Stimulated activated CD8-positive, alpha-beta memory T cell treated with anti-CD3 and anti-CD28 coated beads, Interleukin-7, amount 100 ng/mL, for 4 hours (primary cell): ENCODE measurements at places on chromosomes 11 and 22.
A peak's percentile ranks its signal among the peaks of the same experiment; 100 is the strongest.

- DNase-seq, result no peak
Observed at GRCh38 chr11:5488798-5489399, 414 bp downstream of the OR52D1 start.

GRCh38 chr22:39514373-39514973 lies 5.9 kb upstream of the ATF4 start:
- DNase-seq, result no peak

DNA sequence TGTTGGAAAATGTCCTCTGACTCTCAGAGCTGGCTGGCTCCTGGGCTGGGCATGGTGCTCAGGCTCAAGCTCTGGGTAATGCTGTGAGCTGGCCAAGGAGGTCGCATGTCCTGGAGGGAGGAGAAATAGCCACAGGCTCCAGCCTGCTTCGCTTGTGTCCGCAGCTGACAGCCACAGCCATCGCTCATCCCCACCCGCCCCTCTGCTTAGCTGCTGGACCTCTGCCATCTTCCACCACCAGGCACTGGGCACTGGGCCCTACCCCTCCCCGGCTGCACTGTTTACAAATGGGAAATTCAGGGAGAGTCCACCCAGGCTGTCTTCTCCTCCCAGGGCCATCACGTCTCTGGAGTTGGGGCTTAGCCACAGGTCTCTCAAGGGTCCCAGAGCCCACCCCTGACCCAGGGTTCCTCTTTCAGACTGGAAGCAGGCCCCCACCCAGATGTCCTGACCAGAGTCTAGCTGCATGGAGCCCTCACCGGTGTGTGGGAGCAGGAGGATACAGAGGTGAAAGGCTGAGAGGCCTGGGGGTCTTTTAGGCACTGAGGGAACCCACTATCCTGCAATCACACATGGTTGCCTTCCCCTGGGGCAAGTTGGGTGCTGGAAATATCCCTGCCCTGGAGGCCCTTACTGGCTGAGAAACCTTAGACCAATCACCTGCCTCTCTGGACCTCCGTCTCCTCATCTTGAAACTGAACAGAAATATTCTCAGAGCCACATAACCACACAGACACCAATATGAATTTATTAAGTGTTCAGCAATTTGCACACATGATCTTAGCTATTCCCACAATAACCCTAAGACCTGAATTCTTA lies 62.7 kb downstream of the CD82 start:
- DNase-seq, result no peak

DNA sequence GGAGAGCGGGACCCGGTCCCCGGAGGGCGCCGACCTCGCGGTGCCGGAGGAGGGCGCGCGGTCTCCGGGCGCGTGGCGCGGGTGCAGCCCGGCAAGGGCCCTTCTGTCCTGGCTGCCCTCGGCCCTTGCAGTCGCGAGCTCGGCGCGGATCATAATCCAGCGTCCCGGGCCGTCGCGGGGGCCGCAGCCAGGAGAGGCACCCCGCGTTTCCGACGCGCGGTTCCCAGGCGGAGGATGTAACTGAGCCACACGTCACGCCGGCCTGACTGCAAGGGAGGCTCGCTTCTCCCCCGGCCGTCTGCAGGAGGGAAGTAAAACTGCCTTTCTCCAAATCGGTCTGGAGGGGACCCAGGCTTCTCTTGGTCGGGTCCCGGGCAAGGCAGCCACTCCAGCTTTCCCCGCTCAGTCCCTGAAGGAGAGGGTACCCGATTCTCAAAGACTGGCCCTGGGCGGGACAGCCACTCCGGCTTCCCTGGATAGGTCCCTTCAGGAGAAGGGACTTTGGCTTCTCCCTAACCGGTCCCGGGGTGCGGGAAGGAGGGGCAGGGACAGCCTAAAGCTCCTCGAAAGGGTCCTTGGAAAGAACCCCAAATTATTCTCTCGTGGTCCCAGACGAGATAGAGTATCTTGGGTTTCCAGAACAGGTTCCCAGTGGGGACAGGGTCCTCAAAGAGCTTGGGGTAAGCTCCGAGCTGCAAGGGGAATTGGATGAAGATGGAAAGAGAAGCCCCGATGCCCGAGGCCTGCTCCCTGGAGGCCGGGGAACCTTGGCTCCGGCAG lies 836 bp downstream of the SPON1 start:
- DNase-seq, result no peak

DNA sequence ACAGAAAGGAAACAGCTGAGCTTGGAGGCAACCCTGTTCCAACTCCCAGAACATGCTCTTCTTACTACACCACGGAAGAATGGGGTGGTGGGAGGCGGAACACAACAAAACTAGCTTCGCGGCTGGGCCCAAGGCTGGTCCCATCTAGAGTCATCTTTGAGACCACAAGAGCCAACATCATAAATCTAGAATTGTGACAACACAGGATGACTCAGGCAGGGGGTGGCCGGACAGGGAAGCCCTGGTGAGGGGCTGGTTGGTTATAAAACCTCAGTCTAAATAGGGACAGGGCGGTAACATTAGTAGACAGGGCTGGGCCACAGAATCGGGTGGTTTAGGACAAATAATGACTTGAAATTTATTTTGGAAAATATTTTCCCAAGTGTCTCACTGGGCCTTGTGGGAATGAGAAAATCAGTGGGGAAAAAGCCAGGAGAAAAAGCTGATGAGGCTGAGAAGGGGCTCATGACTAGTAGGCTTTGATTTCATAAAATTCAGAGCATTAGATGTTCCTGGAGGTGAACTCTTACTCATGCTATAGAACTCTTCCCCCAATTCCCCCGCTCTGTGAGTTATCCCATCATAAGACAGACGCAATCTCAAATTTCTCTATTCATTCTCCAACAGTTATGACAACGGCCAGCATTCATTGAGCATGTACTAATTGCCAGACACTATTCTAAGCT lies 151.8 kb upstream of the TIMP3 start:
- DNase-seq, result no peak

- no peak for DNase-seq
Observed at GRCh38 chr11:9651899-9652748, 11.8 kb upstream of the SWAP70 start.

GRCh38 chr11:65766535-65766934 lies 14.2 kb downstream of the AP5B1 start:
- DNase-seq, result no peak

DNA sequence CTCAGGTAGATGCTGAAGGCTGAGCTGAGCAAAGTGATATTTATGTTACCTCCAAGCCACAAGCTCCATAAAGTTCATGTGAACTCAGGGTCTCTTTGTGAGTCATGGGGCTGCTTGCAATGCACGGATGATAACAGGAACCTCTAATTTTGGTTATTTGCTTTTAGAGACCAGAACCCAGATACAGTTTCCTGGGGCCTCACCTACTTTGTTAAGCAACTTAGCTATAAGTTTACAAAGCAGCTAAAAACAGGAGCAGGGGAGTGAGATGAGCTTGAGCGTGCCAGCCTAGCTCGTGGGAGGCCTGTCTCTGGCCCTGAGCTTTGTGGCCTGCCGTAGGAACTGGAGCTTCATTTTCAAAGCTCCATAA lies 29.2 kb downstream of the SREBF2 start:
- DNase-seq, result peak; percentile 27

DNA sequence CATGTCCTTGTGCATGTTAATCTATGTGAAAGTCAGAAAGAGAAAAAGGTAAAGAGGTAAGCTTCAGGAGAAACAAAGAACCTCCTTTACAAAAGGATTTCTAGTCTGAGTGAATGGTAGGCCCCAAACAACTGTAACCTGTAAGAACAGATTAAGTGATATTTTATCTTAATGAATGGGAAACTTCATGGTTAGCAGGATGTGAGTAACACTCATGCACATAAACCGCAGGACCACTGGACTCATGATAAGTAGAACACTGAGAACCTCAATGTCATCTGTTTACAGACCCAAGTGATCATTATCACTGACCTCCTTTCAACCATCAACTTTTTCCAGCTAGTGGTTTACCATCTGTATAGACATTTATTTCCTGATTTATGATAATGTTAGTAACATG lies 19.9 kb downstream of the OR8G5 start:
- no peak for DNase-seq

DNA sequence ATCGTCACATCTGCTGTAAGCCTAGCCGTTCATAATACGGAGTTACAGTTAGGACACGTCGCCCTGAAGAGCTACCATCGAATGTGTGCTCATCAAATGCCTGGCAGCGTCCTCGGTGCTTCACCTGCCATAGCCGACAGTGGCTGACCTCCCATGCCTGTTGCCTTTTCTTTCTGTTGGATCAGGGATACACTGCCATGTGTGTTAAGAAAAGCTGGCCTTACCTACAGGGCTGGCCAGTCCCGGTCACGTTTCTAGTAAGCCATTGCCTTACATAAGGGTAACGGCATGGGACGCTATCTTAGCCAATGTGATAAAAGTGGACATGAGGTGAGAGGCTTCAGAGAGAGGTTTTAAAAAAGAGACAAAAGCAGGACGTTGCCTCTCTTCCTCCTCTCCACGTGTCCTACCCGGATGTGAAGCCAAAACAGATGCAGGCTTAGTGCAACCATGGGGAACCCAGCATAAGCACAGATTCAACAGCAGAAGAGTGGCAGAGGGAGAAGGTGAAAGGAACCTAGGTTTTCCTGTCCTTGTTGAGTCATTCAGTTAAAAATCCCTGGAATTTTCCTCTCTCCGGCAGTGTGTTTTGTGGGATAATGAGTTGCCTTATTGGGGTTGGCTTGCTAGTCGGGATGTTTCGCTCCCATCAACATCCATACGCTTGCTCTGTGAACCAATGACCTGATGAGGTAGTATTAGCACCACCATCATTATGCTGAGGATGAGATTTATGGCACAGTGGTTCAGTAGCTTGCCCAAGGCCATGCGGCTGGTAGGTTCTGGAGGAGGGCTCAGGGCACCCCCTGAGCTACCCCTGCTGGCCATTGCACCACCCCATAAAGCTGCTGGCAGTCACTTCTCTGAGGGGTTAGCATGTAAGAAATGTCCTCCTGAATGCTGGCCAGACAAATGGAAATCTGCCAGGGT lies 67.4 kb upstream of the B3GAT1 start:
- DNase-seq, result no peak
